Activated T-helper 1 cell treated with anti-CD3 and anti-CD28 coated beads, Interleukin-12 subunit alpha, Interleukin-12 subunit beta, Interleukin-2, Interleukin-4 antibody, amounts not matched to agents 30 ng/mL and 10 ng/mL and 1 ng/mL, durations not matched to agents 14 hours and 24 hours and 36 hours (primary cell): ENCODE measurements at places on chromosomes 3 and 15. TPM values are rescaled to one million over a fixed set of nuclear protein-coding genes. Genes with fewer than 3 reads are reported as not detected.
A peak's percentile ranks its signal among the peaks of the same experiment; 100 is the strongest.

ERICH6 gene
- total RNA-seq, result not detected in 2 replicates

CELSR3 gene
- 11.6 and 11.7 TPM in 2 replicates for total RNA-seq

HHATL gene
- total RNA-seq, result not detected in 2 replicates

TMEM108 gene
- total RNA-seq, result not detected in 2 replicates

WNT5A gene
- not detected in 2 replicates for total RNA-seq

CLDN11 gene
- not detected in 2 replicates for total RNA-seq

MUSTN1 gene
- total RNA-seq, result 1.7 TPM in 1 of 2 replicates, not detected in the other

GRCh38 chr3:69231929-69232440, 109.6 kb upstream of the LMOD3 start:
- H3K27ac ChIP-seq, result no peak overlapping the region
- H3K4me3 ChIP-seq, result no peak overlapping the region
- peaks cover 25% of the 10 kb centered on the region for H3K4me1 ChIP-seq
- peaks cover 3% of the 10 kb centered on the region for H3K36me3 ChIP-seq
- DNase-seq, result no peak
- H3K27me3 ChIP-seq, result no peaks in the 10 kb centered on the region

GRCh38 chr3:111434941-111435622, 106.9 kb upstream of the CD96 start:
- H3K4me3 ChIP-seq, result no peak overlapping the region
- H3K36me3 ChIP-seq, result no peaks in the 10 kb centered on the region
- no peaks in the 10 kb centered on the region for H3K4me1 ChIP-seq
- no peaks in the 10 kb centered on the region for H3K27me3 ChIP-seq
- no peak overlapping the region for H3K27ac ChIP-seq

DNA sequence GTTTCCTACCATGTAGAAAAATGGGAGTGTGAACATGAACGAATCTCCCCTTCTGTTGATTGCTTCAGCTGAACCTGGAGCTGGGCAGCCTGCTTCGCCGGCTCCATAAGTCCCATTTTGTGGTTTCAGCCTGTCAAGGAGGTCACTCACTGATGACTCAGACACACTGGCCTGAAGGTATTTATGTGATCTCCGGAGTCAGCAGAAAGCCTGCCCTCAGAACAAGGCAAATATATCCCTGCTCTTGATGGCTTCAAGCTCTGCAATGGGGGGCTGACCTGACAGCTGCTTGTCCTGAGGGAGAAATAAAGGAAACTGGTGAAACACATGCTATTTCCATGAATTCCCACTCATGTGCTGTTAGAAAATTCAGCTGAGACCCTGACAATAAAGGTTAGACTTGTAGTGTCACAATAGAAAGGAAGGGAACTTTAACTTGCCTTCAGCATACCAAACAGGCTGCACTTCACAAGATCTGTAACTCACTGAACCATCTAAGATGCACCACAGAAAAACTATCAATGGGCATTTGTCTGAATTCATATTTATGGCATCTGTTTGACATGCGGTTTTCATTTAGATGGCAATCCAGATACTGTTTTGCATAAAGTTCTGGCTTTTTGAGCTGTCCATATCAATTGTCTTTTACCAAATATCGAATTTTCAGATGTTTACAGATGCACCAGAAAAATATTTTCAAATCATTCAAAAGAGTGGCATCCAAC, 282.0 kb upstream of the VEPH1 start:
- no peak for DNase-seq
- no peak overlapping the region for H3K4me3 ChIP-seq
- no peaks in the 10 kb centered on the region for H3K36me3 ChIP-seq
- peaks cover 3% of the 10 kb centered on the region for H3K27me3 ChIP-seq

GRCh38 chr3:126473292-126474168, 2.2 kb downstream of the ZXDC start:
- peak overlapping the region; percentile 93 for H3K4me3 ChIP-seq
- H3K27me3 ChIP-seq, result no peaks in the 10 kb centered on the region
- DNase-seq, result no peak
- H3K36me3 ChIP-seq, result peaks cover 37% of the 10 kb centered on the region
- H3K27ac ChIP-seq, result peak overlapping the region; percentile 15

GRCh38 chr15:91976966-91977365, 123.5 kb downstream of the SLCO3A1 start:
- no peaks in the 10 kb centered on the region for H3K4me1 ChIP-seq
- H3K27me3 ChIP-seq, result peaks cover 2% of the 10 kb centered on the region
- no peaks in the 10 kb centered on the region for H3K36me3 ChIP-seq
- DNase-seq, result no peak
- no peak overlapping the region for H3K4me3 ChIP-seq

DNA sequence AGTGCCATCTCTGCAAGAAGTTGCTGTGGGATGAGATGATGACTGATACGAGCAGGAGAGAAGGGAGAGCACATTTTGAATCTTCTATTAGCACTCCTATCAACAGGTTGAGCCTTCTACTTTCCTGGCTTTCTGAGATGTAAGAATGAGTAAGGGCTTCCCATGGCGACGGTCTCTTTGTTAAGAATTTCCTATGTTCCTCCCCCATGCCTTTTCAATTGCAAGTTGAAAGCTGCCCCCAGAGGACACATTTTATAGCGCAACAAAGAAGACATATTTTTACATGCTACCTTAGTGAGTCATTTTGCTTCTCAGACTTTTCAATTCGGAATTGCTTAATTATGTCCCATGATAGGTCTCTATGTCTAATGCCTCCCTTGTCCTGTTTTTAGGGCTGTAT, 71.3 kb upstream of the LRTM1 start:
- H3K36me3 ChIP-seq, result no peaks in the 10 kb centered on the region
- no peaks in the 10 kb centered on the region for H3K4me1 ChIP-seq
- H3K27me3 ChIP-seq, result no peaks in the 10 kb centered on the region
- no peak overlapping the region for H3K27ac ChIP-seq

GRCh38 chr3:182710557-182711157, 82.6 kb upstream of the ATP11B start:
- DNase-seq, result no peak
- H3K27me3 ChIP-seq, result peaks cover 17% of the 10 kb centered on the region
- H3K36me3 ChIP-seq, result no peaks in the 10 kb centered on the region
- H3K27ac ChIP-seq, result no peak overlapping the region
- peaks cover 7% of the 10 kb centered on the region for H3K4me1 ChIP-seq
- no peak overlapping the region for H3K4me3 ChIP-seq

DNA sequence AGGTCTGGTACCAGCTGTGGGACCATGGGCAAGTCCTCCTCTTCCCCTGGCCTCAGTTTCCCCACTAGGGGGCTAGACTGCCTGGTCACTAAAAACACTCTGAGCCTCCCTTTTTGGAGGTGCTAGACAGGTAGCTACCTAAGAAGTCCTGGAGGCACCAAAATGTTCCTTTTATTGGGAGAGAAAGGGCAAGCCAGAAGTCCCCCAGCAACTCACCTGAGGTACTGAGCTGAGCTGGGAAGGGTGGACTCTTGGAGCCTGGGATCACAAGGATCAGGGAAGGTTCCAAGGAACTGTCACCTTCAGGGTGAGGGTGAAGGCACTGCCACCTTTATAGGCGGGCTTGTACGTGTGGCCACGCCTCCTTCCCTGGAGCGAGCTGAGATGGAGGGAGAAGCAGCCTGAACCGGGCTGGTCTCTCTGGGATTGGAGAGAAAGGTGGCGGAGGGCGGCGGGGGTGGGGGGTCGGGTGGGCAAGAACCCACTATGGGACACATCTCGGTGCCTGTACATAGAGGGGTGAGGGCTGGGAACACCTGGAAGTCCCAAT, at the start of gene CYP1A1:
TSS of gene CYP1A1 (minus strand) at position 304 of the 550 bp plus-strand sequence. CDS start 2,431 bp downstream, outside the sequence.
- DNase-seq, result no peak
- no peak within 1 kb of the TSS for H3K27ac ChIP-seq
- H3K4me1 ChIP-seq, result peaks cover 17% of the 10 kb centered on the region
- peaks cover 23% of the 10 kb centered on the region for H3K27me3 ChIP-seq

DNA sequence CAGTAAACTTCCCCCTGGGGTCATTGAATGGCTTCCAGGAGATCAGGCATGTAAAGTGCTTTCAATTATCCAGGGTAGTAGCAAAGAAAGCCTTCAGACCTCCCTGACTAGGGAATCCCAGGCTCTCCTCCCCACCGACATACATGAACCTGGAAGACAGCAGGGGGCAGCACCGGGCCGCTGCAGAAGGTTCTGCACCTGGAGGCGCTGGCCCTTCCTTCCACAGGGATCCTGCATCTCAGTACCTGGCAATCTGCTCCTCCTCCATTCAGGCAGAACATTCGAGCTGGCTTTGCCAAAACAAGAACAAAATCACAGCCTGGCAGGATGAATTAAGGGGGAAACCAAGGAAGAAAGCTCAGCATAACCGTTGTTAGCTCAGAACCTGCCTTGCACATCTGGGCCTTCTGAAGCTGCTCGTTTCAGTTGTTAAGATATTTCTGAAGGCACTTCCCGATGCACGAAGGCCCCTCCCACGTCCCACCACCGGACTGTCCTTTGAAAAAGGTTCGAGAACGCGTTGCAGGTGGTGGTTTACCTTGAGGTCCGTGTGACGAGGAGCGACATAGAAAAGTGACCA, 237.7 kb downstream of the SLCO3A1 start:
- peaks cover 2% of the 10 kb centered on the region for H3K27me3 ChIP-seq
- no peak overlapping the region for H3K27ac ChIP-seq
- H3K36me3 ChIP-seq, result peaks cover 4% of the 10 kb centered on the region
- H3K4me3 ChIP-seq, result no peak overlapping the region
- no peak for DNase-seq

GRCh38 chr3:58090351-58090750, 82.1 kb downstream of the FLNB start:
- no peaks in the 10 kb centered on the region for H3K27me3 ChIP-seq
- peaks cover 4% of the 10 kb centered on the region for H3K36me3 ChIP-seq
- DNase-seq, result no peak
- no peak overlapping the region for H3K27ac ChIP-seq

- no peaks in the 10 kb centered on the region for H3K4me1 ChIP-seq
- no peaks in the 10 kb centered on the region for H3K36me3 ChIP-seq
- H3K4me3 ChIP-seq, result no peak overlapping the region
- no peak overlapping the region for H3K27ac ChIP-seq
- no peak for DNase-seq
Observed at GRCh38 chr15:23671481-23671880, 15.6 kb downstream of the NDN start.

GRCh38 chr3:5694266-5694665, 506.8 kb downstream of the EDEM1 start:
- H3K36me3 ChIP-seq, result no peaks in the 10 kb centered on the region
- no peak overlapping the region for H3K27ac ChIP-seq
- H3K4me1 ChIP-seq, result no peaks in the 10 kb centered on the region
- DNase-seq, result no peak
- no peaks in the 10 kb centered on the region for H3K27me3 ChIP-seq

DNA sequence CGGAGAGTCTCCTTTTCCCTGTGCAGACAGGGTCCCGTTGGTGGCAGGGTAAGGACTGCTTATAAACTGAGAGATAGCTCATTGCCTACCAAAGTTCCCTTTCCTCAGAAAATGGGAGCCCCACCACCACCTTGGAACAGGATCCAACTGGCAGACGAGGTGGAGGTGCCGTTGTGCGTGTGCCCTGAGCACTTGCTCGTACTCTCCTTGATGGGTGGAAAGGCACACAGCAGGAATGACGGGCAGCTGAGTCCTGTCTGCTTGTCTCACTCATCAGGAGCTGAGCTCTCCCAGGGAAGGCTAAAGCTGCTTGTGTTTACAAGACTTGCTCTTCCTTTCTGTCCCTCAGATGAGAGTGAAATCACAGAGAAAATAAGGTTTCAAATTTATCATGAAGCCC, 60.7 kb downstream of the B3GNT5 start:
- H3K4me1 ChIP-seq, result peaks cover under 1% of the 10 kb centered on the region
- H3K4me3 ChIP-seq, result no peak overlapping the region
- DNase-seq, result no peak
- H3K36me3 ChIP-seq, result peaks cover 9% of the 10 kb centered on the region
- H3K27ac ChIP-seq, result no peak overlapping the region

DNA sequence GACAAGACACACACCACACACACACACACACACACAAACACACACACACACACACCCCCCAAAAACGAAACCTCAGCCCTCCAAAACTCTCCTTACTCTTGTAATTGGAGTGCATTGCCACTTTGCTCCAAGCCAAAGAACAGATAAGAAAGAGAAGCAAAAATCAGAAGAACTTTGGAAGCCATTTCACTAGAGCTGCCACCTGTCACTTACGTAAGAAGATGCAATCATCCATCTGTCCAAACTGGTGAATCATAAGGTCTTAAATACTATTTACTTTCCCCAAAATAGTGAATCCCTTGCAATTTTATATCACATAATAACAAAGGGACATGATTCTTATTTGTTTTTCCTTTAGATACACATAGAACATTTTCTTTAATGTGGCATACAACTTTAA, 285.4 kb downstream of the ZBTB20 start:
- H3K36me3 ChIP-seq, result no peaks in the 10 kb centered on the region
- no peak for DNase-seq
- H3K4me3 ChIP-seq, result no peak overlapping the region

- H3K4me1 ChIP-seq, result no peaks in the 10 kb centered on the region
- no peaks in the 10 kb centered on the region for H3K27me3 ChIP-seq
Observed at GRCh38 chr3:180720012-180720411, 40.7 kb upstream of the CCDC39 start.

- H3K27me3 ChIP-seq, result no peaks in the 10 kb centered on the region
- H3K36me3 ChIP-seq, result peaks cover 3% of the 10 kb centered on the region
- H3K4me1 ChIP-seq, result no peaks in the 10 kb centered on the region
- H3K27ac ChIP-seq, result no peak overlapping the region
- no peak for DNase-seq
Observed at GRCh38 chr15:99187936-99188335, 61.4 kb downstream of the TTC23 start.

DNA sequence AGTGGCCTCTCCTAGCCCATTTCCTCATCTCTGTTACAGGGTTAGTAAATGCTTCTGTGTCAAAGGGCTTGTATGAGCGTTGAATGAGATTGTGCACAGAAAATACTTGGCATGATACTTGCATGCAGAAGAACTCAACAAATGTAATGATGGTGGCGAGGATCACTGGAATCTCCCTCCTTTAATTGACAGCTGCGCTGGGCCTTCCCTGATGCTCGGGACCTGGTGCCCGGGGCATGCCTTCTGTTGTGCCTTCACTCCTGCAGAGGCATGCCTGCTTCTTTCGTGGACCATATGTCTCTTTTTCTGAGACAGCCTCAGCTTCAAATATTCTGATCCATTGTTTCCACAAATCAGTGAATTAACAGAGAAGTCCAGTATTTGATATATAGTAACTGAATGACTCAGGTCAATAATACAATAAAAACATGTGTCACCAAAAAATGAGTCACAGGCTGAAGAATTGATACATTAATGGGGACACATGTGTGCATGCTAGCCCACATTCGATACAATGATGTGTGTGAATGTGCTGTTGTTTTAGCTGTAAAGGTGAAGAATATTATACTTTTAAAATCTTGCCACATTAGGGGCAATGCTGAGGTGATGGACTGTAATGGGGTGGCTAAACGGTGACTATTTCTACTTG, 243.3 kb upstream of the TBL1XR1 start:
- no peaks in the 10 kb centered on the region for H3K36me3 ChIP-seq
- peaks cover 6% of the 10 kb centered on the region for H3K27me3 ChIP-seq

DNA sequence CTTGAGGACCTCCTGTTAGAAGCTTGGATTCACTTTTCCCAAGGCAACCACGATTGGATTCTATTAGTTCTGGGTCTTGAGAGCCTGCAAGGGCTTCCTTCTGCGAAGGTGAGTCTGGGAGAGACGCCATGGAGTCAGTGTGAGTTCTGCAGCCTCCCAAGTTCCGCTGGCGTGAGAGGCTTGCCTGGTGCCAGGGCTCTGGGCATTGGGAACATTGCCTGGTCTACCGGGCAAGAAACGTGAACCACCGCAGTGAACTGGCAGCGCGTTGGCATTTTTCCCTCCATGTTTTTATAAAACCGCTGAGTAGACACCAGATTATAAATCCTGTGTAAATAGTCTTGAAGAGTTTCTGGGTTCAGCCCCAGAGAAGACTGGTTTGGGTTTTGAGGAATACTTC, 160.9 kb downstream of the IGF1R start:
- H3K36me3 ChIP-seq, result peaks cover 1% of the 10 kb centered on the region
- no peak overlapping the region for H3K27ac ChIP-seq
- no peaks in the 10 kb centered on the region for H3K4me1 ChIP-seq
- no peak for DNase-seq
